Effector memory CD4-positive, alpha-beta T cell (primary cell): ENCODE measurements at places on chromosomes 4 and X.

DNA sequence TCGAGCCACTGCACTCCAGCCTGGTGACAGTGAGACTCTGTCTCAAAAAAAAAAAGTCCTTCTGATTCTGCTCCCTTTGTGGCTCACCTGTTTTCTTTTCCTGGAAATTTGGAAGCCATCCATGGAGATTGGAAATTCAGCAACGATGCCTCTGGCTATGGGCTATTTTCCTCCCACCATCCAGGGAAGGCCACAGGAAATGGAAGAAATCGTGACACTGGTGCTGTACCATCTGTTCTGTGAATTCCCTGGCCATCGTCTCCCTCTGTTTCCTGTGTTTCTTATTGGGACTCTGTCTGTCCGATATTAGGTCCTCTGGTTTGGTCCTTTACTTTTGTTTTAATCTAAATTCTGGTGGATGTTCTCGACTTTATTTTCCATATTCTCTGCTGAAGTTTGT lies 29.4 kb upstream of the ADRA2C start:
- no peak for DNase-seq

DNA sequence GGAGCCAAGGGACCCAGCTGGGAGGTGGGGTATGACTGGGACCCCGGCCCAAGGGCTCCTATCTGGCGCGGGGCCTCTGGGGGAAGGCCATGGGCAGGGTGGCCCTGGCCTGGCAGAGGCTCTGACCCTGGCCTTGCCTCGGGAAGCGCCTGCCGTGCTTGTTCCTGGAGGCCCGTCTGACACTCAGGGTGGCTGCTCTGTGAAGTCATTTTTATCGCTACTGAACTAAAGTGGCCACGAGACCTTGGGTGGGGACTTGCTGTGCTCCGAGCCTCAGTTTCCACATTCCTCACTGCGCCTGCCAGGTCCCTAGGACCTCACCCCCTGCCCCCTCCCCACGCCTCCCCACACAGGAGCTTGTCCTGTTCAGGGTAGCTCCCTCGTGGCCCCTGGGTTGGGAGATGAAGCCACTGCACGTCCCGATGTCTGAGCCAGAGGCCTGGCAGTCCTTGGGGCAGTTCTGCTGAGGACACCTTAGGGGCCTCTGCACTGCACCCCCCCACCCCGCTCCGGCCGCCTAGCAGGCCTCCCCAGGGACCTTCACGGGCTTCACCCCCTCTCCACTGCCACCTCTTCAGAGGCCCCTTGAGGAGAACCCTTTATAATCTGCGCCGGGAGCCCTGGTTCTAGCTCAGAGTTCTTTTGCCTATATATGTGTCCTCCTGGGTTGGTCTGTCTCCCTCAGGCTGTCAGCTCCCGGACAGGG lies 639 bp upstream of the SORCS2 start:
- DNase-seq = no peak

DNA sequence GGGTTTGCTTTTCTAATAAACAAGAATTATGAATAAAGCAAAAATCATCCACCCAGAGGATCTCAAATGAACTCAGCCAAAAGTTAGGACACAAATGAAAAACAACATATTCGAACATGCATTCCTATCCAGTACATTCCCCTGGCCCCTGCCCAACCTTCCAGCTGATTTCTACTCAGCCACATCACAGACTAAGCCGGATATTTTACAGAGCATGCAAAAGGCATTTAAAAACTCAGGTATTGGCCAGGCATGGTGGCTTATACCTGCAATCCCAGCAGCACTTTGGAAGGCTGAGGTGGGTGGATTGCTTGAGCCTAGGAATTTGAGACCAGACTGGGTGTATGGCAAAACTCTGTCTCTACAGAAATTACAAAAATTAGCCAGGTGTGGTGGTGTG lies 54.6 kb downstream of the RELL1 start:
- DNase-seq = no peak

- DNase-seq = no peak
These were observed 23.2 kb upstream of the AFAP1 start for GRCh38 chr4:7962609-7963508.

GRCh38 chr4:15665753-15666365 lies 10.7 kb upstream of the FBXL5 start:
- DNase-seq = no peak

GRCh38 chrX:12878536-12878935 lies 11.7 kb downstream of the TLR7 start:
- no peak for DNase-seq

GRCh38 chr4:40202474-40202873 lies 5.6 kb downstream of the RHOH start:
- DNase-seq = no peak

DNA sequence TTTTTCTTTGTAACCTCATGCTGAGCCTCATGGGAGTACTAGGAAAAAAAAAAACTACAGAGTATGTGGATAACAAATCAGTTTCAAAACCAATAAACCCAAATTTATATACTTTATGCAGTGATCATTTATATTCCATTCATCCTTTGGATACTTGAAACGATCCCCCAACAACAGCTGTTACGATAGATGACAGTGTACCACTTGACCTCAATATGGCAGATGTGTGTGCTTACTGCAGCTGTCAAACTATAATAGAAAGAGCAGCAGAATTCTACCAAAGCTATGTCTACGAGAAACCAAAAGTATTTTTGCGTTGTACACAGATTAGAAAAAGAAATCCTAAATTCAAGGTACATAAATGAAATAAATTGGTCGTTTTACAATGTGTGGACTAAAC lies 337.8 kb downstream of the PDGFC start:
- DNase-seq = no peak

GRCh38 chr4:18321956-18322530 lies 300.5 kb upstream of the LCORL start:
- DNase-seq = no peak

DNA sequence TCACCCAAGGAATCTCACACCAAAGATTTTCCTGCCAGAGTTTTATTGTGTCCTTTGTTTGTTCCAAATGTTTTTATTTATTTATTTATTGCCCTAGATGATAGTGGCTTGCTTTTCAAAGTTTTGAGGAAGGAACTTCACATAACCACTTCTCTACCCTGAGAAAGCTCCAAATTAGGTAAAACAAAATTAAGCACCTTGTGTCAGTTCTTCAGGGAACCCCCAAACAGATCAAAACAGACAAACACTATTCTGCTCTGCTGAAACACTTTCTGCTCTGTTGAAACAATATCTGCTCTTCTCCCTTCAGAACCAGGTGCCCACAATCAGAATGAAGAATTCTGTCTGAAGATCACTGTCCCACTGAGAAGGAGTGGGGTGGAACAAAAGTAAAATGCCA lies 16.5 kb upstream of the CYBB start:
- DNase-seq = no peak

- no peak for DNase-seq
These were observed 284.9 kb downstream of the FBXO8 start for GRCh38 chr4:173998471-173999144.

DNA sequence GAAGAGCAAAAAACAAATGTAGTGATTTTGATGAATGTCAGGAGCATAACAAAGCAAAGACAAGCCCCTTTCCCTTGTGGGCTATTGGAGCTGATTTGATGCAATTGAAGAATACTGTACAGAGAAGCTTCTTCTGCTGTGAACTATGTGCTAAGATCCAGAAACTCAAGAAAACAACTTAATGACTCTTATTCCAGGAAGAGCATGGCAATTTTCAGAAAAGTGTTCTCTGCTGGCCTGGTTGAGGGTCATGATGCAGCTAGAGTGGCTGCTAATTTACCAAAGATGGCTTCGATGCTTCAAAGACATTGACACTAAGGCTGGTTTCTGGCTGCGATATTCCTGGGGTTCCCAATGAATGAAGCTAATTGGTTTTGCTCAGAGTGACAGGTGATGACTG lies 45.8 kb downstream of the TNIP3 start:
- no peak for DNase-seq

DNA sequence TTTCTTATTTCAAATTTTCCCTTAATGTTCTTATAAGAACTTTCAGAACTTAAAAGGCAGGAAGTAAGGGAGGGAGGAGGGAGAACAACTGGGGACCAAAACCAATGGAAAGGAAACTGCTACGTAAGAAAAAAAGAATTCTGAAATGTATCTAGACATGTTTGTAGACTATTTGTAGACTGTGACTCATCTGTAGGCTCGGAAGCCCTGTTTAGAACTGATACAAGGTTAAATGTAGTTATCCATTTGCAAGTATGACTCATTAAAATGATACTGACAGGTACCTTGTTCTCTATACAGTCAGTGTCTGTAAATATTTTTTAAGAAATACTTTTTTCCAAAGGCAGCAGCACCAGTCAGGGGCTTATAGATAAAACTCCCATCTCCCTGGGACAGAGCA lies 202.0 kb downstream of the DHX15 start:
- DNase-seq = no peak

- no peak for DNase-seq
These were observed 127.0 kb downstream of the COX18 start for GRCh38 chr4:72942565-72942964.

- no peak for DNase-seq
These were observed 30.1 kb downstream of the ADGRA3 start for GRCh38 chr4:22485737-22486136.
